ENCODE measurements at places on chromosomes 2 and 18.

- DNase-seq: no peak
Measured at GRCh38 chr2:234193977-234194563, 143.6 kb downstream of the SPP2 start.

DNA sequence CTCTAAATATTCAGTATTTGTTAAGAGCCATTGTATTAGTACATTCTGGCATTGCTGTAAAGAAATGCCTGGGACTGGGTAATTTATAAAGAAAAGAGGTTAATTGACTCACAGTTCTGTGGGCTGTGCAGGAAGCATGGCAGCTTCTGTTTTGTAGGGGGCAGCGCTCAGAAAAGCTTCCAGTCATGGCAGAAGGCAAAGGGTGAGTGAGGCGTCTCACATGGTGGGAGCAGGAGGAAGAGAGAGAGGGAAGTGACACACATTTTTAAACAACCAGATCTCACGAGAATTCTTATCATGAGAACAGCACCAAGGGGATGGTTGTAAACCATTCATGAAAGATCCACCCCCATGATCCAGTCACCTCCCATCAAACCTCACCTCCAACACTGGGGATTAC, 13.8 kb upstream of the CCDC102B start:
- no peak for DNase-seq

- peak; percentile 36 for DNase-seq
Measured at GRCh38 chr18:58596265-58596681, 32.6 kb downstream of the ALPK2 start.

DNA sequence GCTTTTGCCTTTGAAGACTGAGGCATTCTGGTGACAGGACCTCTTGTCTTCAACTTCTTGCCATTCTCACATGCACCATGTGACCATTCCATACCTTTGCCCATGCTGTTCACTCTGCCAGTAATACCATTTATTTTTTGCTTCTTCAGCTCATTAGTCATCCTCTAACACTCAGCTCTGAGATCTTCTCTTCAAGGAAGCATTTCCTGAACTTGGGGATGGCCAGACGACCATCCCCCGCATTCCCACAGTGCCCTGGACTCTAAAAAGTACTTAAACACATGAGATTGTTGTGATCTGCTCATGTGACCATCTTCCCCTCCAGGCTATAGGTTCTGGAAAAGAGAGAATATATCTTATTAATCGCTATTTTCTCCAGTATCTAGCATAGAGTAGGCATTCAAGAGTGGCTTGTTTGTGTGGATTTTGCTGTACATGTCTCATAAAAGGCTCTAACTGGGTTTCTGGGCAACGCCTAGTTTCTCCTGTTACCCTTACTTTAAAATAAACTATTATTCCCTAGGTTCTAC, 33.9 kb downstream of the PAX3 start:
- DNase-seq: no peak

DNA sequence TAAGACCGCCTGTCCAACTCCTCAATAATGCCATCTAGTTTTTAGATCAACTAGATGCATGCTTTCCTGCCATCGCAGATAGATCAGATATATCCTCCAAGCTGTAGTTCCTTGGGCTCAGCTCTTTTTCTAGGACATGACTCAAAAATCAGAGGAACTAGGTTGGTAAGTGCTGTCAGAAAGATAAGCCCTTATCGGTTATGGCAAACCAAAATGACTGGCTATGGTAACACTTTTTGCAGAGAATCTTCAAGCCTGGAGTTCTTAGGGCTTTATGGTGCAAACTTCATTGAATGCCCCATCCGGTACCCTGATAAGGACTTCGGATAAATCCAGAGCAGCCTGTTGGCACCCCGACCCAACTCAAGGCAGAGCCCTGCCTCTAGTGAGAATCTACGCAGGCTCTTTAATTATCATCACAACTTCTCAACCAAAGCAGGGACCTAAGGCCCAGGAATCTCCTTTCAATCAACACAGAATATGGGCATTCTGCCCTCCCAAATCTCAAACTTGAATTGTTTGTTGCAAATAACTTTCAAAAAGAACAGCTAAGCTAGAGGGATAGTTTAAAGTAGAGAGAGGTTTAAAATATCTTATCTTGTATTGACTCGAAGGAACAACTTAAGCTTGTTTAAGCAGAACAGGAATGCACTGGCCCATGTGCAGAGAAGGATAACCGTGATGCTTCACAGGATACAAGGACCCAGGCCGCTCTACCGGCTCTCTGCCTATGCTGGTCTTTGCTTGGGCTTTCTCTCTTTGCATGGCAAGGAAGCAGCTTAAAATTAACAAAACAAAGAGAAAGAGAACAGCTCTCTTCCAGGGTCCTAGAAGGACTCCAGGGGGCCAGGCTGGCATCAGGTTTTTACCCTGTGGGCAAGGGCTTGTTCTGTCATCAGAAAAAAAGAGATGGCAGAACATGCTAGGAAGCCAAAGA, 3.4 kb upstream of the CYP1B1 start:
- DNase-seq: no peak

DNA sequence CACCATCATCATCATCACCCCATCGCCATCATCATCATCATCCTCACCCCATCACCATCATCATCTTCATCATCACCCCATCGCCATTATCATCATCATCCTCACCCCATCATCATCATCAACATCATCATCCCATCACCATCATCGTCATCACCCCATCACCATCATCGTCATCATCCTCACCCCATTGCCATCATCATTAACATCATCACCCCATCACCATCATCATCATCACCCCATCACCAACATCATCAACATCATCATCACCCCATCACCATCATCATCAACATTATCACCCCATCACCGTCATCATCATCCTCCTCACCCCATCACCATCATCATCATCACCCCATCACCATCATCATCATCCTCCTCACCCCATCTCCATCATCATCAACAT, 151.0 kb downstream of the DNER start:
- no peak for DNase-seq

DNA sequence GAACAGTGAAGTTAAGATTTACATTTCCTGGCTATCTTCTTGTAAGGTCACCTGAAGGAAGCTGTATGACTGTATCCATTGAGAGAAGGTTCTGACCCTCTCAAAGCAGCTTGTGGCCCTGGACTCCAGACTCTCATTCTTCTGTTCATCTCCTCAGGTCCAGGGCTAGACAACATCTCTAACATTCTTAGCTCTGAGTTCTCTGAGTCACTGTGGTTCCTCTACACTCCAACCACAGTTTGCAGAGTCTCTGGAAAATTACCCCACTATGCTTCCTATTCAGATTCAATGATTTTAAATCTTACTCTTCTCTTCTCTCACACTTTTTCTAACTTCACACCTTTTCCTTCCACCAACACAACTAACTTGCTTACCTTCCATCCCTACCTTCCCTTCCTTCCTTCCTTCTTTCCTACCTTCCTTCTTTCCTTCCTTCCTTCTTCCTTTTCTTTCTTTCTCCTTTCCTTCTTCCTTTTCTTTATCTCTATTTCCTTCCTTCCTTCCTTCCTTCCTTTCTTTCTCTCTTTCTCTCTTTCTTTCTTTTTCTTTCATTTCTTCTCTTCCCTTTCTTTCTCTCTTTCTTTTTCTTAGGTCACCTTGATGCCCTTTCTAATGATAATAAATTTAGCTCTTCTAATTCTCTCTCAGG, 824.3 kb upstream of the ZEB2 start:
- DNase-seq: no peak

GRCh38 chr2:195659114-195659513, 2.1 kb downstream of the SLC39A10 start:
- DNase-seq: no peak

DNA sequence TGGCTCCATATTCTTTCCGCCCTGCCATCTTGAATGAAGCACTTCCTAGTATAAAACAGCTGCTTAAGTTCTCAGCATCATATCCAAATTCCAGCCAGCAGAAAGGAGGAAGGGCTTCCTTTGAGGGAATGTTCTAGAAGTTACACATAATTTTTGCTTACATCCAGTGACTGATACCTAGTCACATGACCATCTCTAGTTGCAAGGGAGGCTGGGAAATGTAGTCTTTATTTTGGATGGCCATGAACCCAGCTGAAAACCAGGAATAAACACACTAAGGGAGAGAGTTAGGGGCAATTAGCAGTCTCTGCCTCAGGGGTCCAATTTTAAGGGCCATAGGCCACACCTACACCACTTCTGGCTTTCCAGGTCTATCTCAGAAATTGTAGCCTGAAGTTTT, 57.8 kb upstream of the LMAN1 start:
- DNase-seq: no peak

DNA sequence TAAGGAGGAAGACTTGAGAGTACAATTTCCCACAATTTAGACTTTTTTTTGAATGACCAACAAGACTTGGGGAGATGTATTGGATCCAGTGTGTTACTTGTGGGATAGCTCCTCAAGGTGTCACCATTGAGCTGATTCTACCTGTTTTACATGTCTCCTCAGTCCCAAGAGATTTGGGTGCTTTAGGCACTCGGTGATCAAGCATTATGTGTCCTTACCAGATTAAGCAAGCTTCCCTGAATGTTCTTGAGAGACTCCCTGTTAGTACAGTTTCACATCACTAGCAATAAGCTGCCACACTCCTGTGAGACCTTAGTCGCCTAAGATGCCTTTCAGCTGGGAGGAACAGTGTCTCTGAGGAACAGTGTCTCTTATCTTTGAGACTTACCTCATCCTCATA, 384.3 kb upstream of the SYT4 start:
- peak; percentile 8 for DNase-seq

GRCh38 chr18:36516726-36517125, 219.2 kb downstream of the FHOD3 start:
- no peak for DNase-seq

DNA sequence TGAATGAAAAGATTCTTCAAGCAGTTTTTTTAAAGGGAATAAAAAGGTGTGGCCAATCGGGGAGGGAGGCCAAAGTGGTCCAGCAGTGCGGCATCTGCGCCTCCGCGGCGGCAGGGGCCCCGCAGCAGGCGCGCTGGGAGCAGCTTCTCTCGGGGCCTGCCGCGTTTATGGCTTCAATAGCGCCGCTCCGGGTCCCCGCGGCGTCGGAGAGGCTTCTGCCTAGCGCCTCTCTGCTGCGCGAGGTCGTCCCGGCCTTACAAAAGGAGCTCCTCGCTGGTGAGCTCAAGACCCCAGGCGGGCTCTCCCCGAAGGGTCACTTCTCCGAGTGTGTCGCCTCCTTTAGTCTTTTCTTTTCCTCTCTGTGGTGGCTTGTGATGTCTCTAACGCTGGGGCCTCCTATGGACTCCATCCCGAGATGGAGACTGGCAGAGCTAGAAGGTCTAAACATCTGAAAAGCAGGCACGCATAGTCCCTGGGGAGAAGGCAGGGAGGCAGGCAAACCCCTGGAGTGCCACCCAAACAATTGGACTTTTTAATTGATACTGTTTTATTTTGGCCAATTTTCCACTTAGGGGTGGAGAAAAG, 67.1 kb downstream of the SUMO1 start:
- no peak for DNase-seq

All from WERI-Rb-1 (cell line).